ENCODE measurements at places on chromosomes 13 and 19.
A peak's percentile ranks its signal among the peaks of the same experiment; 100 is the strongest.

DNA sequence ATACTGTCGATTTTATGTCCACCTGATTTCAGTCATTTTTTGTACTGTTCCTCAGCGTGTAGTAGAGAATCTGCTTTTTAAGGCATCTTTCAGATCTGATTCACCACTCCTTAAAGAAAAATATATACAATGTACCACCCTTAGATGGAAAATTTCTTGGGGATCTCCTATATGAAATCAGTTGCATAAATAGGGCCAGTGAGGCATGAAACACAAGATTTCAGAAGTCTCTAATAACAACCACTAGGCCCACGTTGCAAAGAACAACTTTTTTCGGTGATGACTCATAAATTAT is 1.4 kb downstream of the USP12 start:
- DNase-seq = no peak

DNA sequence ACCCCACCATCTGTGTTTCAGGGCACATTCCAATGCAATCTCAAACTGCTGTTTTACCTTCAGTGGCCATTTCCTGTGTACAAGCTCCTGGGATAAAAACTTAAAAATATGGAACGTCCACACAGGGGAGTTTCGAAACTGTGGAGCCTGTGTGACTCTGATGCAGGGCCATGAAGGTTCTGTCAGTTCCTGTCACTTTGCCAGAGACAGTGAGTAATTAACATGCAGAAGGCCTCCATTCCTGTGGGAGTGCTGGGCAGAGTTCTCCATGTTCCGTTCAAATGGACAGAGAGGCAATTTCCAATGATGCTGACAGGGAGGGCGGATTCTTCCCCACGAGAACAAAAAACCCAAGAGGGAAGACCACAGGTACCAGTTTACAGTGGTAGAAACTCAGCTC is 24.4 kb downstream of the WDR88 start:
- DNase-seq = no peak

DNA sequence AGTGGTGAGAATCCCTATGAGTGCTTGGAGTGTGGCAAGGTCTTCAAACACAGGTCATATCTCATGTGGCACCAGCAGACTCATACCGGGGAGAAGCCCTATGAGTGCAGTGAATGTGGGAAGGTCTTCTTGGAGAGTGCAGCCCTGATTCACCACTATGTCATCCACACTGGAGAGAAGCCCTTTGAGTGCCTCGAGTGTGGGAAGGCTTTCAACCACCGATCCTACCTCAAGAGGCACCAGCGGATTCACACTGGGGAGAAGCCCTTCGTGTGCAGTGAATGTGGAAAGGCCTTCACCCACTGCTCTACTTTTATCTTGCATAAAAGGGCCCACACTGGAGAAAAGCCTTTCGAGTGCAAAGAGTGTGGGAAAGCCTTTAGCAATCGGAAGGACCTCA is 18.7 kb upstream of the AURKC start:
- no peak for DNase-seq

GRCh38 chr13:81686877-81687276 is 1346.0 kb upstream of the SPRY2 start:
- no peak for DNase-seq

DNA sequence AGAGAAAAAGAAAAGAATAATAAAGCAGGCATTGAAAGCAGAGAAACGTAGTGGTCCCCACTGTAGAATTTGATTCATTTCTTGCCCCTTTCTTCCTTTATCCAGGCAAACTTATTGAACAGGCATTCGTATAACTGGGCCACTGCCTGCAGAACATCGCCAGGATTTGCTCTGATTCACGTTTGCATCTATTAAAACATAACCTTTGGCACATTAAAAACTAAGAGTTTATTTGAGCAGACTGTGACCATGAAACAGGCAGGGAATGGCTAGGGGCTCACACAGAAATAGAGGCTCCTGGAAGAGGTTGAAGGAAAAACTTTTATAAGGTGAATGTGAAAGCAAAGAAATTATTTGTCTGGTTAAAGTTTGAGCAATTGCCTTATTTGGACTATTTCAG is 12.5 kb upstream of the SUPT20H start:
- DNase-seq = no peak

DNA sequence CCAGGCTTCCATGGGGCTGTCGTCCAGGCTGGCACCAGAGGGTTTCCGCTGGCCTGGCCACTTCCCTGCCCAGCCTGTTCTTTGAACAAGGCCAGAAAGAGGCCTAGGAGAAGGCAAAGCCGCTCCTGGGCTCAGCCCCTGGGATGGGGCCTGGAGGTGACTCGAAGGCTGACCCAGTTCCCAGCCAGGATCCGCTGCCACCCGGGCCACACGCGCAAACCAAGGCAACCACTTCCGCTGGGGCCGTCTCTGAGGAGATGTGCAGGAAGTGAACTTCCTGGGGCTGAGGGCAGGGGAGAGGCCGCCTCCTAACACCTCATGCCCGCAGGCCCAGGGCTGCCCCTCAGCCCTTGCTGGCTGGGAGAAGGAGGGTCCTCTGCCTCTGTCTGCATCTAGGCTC is 15.2 kb downstream of the PLEKHF1 start:
- DNase-seq = peak; percentile 61

- DNase-seq = no peak
Measured at GRCh38 chr13:113672002-113672651, 5.1 kb downstream of the GRK1 start.
